Activated CD4-positive, CD25-positive, alpha-beta regulatory T cell treated with anti-CD3 and anti-CD28 coated beads, Interleukin-2, amount 50 U/mL, for 72 hours (primary cell): ENCODE measurements at places on chromosomes 2 and 18.

- DNase-seq: no peak
Measured at GRCh38 chr2:106890606-106891005, 4.6 kb upstream of the ST6GAL2 start.

GRCh38 chr2:119253760-119254600 lies 30.3 kb downstream of the STEAP3 start:
- no peak for DNase-seq

DNA sequence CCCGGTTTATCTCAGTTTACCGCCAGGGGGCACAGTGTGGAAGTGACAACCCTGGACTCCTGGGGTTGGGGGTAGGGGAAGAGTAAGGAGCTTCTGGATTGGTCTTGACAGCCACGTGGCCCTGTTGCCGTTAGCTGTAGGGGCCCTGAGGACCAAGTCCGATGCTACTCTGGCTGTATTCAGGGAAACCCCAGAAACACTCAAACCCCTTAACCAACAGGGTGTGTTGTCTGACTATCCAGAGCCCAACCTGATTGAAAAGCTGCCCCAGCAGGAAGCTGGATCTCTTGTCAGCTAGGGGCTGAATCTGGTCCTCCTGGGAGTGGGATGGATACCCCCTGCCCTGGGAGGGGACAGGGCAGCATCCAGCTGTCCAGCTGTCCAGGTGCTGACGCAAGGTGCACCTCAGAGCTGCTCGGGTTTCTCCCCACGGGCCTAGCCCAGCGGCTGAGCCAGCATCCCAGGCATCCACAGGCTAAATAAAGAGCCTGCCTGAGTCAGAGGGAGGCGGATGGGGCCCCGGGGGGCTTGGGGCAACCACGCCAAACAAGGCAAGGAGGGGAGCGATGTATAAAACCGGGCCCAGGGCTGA lies 3.1 kb upstream of the GMPPA start:
- DNase-seq: no peak

DNA sequence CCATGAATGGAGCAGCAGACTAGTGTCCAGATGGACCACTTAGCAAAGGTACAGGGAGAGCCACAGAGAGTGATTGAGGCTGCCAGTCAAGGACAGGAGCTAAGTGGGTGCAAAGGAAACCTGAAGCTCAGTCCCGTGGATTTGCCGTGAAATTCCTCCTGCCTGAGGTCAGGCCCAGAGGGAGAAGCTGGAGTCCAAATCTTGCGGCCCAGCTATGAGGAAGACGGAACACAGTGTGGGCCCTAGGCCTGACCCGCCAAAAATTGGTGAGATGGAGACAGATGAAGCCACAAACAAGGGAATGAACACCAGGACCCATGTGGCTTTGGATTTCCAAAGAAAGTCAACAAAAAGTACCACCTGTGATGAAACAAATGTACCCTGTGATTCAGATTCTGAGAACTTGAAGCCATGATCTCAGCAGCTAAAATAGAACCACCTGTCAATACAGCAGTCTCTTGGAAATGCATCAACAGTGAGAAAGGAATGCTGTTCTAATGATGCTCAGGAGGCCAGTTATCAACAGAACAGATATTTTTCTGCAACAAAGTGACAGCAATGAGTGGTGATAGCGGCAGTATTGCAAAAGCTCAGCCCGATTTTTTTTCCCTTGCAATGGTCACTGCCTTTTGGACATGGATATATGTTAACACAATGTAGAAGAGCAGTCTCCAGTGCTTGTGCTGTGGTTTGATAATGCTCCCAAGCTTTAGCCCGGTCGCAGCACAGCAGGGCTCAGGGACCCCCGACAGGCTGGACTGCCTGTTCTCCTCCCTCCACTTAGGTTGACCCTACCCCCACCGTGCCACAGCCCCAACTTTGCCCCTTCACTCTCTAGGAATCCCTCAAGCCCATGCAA lies 10.7 kb downstream of the COL6A3 start:
- no peak for DNase-seq

DNA sequence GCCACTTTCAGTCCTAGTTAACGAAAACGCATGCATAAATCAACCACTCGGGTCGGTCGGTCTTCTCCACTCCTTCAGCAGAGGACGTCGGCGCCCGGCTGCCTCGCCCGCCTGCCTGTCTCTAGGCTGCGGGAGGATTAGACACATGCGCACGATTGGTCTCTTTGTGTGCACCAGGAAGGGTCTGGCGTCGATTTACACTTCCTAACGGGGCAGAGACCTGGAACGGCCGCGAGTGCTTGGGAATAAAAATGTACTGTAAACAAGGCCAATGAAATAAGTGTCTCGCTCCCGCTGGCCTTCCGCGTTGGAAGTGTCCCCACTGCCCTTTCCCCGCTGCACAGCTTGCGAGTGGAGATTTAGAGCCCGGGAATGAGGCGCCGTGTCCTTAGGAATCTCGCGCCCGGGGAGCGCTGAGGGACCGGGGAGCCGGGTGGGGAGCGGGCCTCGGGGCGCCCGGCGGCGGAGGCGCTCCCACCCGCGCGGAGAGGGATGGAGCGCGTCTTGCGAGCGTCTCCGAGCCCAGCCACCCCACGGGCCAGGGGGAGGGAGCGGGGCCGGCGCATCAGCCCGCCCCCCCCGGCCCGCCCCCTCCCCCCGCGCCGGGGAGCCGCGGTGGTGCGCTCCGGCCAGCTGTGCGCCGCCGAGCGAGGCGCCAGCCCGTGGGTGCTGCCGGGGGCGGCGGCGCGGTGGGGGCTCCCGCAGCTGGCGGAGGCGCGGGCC lies at the start of gene DOK6:
Gene DOK6, plus strand, starts transcription at position 636 of the 723 bp plus-strand sequence.
- DNase-seq: no peak

DNA sequence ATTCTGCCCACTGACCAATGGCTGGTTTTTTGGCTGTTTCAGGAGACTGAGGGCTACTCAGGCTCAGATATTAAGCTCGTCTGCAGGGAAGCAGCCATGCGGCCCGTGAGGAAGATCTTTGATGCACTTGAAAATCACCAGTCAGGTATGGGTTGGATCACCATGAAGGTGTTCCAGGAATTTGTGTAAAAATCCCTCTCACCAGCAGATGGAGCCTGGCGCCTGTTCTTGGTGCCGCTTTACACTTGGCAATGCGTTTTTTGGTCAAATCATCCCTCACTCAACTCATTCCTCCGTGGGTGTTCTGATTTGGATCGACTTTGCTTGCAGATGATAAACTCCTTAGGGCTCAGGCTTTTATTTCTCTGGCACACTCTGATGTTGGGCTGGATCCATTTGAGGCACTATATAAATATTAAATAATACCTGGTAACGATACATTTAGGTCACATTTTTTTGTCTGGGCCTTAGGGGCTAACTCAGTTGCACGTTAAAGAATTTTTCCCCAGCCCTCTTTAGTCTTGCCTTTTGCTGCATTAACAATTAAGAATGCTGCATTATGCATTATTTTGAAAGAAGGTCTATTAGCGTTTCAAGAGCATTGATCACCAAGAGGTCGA lies 50.0 kb downstream of the HDHD2 start:
- DNase-seq: peak; percentile 40

DNA sequence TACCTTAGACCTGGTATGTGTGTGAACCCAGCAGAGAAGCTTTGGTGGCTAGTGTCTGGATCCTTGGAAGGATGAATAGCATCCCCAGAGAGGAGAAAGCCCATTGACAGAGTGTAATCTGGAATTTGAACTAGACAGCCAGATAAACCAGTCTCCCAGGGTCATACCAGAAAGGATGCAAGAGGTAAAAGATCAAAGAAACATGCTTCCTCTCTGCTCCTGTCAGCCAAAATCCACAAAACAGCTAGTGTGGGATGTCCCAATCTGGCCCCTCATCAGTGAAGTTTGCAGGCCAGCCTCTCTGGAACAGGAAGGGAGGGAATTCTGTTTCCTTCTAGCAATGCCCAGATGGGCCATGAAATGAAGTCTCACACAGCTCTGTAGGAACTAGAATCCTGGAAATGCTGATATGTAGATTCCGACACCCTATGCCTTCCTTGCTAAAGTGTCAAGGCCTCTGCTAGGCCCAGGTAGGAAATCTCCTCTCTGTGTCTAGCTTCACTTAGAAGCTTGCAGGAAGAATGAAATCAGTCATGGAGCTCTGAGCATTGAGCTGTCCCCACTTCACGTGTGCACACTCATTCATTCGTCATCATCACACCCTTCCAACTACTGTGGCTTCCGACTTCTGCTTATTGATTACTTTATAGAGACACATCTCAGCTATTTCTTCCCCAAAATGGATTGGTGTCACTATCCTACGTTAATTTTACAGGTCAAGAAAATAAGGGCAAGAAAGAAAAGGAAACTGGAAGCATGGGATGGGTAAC lies 38.0 kb downstream of the EVA1A start:
- no peak for DNase-seq

DNA sequence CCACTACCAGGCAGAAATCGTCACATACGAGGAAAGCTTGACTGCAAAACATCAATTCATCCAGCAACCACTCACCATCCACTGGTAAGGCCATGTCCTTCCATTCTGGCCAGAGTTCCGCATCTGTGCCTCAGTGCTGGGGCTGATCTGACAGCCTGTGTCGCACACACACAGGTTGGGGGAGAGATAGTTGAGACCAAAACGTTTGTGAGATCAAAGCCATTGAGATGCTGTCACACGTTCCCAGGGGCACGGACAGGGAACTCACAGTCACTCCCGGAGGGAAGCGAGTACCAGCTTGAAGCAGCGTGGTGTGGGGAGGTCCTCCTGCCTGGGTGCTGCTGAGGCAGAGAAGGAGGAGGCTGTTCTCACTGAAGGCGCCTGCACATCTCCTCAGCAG lies 458.5 kb upstream of the SALL3 start:
- no peak for DNase-seq

GRCh38 chr18:44838971-44839666 lies 158.4 kb downstream of the SETBP1 start:
- DNase-seq: peak; percentile 48

- DNase-seq: no peak
Measured at GRCh38 chr2:9462313-9462712, 12.0 kb upstream of the IAH1 start.

DNA sequence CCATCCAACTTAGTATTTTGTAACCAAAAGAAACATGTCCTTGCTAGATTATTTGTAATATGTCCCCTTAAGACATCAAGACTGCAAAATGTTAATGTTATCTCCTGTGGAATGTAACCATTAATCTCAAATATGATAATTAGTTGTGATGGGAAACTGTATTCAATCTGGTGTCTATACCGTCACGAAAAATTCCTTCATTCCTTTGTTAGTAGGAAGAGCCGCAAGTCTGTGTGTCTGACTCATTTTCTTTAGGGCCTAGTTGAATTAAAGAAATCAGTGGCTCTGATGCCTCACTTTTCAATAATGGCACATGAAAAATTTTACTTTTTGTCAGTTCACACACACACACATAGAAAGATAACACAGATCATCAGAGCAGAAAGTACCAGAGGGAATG lies 127.1 kb upstream of the CHAC2 start:
- no peak for DNase-seq

- DNase-seq: no peak
Measured at GRCh38 chr2:158101384-158101926, at the start of gene UPP2. TSS of gene UPP2 (plus strand) at chr2:158101876. CDS start at chr2:158102064, 188 bp downstream.

- DNase-seq: no peak
Measured at GRCh38 chr2:189285962-189286645, 106.5 kb upstream of the COL5A2 start.

- DNase-seq: no peak
Measured at GRCh38 chr2:8267048-8267447, 414.8 kb upstream of the ID2 start.

DNA sequence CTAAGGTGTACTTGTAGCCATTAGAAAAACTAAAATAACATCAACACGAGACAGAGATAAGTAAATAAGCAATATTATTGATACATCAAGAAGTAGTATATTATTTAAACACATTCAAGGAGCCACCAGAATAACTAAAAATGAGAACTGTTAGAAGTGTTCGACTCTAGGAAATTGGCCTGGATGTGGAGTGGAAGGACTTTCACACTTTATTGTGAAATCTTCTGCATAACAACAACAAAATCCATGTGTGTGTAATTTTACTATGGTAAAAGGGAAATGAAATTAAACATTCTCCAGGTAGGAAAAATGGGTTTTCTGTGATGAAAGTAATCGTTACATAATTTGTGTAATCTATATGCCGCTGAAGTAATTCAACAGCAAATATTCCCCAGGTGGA lies 96.3 kb upstream of the RNF152 start:
- no peak for DNase-seq

GRCh38 chr2:216339456-216340279 lies 32.6 kb downstream of the MARCHF4 start:
- DNase-seq: no peak

DNA sequence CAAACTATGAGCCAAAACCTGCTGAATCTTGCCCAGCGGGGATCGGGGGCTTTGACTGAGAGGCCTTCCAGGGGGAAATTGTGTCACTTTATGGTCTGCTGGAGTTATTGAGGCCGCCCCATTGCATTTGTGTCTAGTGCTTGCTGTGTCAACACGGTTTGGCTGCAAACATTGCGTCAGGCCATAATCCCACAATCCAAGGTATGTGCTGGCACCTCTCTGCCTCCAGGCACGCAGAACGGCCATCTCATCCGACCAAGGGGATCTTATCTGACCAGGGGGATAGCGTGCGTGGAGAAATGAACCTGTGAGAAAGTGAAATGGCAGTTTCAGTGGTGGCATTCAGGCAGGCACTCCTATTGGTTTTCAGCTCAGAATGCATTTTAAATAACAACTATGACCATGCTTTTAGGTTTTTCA lies 18.1 kb upstream of the LYPD6B start:
- DNase-seq: no peak

- DNase-seq: no peak
Measured at GRCh38 chr2:217691516-217691915, 311.3 kb downstream of the TNS1 start.
